Keratinocyte (primary cell): ENCODE measurements at places on chromosomes 16 and 17.

DNA sequence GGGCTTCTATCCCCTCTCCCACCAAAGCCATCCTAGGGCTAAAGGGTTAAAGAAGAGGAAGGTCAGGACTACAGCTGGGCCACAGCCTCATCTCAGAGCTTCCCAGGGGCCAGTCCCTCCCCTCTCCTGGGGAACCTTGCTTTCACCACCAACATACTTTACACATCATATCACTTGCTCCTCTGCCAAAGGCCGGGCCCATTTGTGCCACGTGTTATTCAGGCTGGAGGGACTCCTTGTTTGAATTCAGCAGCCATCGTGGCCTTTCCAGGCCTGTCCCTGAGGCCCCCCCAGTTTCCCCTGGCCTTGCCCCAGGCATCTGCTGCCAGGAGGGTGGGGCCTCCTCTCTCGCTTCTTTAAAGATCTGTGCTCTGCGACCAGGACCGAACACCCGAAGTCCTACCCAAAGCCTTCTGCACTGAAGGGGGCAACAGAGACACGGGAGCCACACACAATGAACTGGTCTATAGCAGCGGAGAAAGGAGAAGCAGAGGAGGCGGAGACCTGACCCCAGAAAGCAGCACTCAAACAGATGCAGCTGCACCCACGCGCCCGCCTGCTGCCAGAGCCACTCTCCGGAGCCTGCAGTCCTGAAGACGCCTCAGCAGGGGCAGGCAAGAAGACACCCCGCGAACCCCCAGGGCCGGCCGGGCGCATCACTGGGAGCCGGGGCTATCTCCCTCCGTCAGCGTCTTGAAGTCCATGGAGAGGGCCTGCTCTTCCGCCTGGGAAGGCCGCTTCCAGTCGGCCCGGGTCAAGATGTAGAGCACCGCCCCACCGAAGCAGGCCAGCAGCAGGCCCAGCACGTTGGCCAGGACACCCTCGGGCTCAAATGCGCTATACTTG is 12.1 kb downstream of the CYB561 start:
- DNase-seq: no peak

DNA sequence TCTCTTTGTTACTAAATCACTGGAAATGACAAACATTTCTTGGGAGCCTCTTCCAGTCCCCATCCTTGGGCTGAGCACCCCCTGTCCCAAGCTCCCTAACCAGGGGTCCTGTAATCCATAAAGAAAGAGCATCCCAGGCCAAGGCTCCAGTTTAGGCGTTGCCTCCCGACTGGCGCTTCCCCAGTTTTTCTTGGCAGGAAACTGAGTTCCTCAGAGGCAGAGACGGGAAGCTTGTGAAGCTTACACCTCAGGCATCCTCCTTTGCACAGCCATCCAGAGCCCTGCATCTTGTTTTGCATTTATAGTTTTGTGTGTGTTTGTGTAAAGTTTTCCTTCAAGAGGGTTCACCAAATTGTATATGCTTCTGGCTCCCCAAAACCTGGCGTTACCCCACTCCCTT is 7.1 kb downstream of the COPZ2 start:
- DNase-seq: no peak

DNA sequence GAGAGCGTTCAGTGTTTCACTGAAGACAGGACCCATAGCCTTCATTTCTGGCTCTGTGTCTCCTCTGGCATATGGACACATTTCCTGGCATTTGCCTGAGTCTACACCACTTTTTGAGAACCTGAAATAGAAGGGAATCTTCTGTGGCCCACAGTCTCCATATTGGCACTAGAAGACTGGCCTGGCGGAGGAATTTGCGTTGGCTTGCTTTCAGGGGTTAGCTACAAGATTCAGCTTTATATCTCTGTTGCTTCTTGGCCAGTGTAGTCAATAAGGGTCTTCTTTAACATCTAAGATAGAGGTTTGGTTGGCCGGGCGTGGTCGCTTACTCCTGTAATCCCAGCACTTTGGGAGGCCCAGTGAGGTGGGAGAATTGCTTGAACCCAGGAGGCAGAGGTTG is 12.8 kb upstream of the CLEC18C start:
- DNase-seq: no peak

- no peak for DNase-seq
These were observed 34.4 kb downstream of the CACNA1G start for GRCh38 chr17:50594892-50595291.

DNA sequence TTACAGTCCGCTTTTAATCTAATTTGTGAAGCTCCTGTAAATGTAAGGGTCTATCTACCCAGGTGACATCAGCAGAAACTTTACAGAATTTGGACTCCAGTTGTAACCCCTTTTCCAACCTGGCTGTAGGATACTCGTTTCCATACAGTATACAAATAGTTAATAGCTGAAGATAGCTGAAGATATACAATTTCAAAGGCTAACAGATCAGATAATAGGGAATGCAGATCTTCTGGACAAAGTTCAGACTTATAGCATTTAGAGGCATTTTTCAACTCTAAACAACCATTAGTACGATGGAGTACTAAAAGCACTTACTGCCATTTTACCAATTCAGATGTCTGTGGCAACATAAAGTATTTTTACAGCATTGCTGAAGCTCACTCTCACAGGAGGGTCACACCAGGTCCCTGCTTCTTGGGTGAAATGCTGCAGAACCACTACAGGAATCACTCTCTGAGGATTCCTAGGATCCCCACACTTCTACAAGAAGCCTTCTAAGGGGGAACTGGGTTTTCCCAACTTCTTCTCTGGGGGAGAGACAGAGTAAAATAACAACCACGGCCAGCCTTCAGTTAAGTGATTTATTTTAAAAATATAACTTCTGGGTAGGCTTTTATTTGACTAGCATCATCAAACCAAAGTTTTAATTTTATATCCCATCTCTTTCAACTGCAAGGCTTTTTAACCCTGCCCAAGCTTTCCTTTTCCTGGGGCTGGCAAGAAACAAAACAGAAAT is 2.9 kb downstream of the VEZF1 start:
- no peak for DNase-seq

- DNase-seq: no peak
These were observed 1.7 kb upstream of the TMEM256 start for GRCh38 chr17:7405350-7406234.

DNA sequence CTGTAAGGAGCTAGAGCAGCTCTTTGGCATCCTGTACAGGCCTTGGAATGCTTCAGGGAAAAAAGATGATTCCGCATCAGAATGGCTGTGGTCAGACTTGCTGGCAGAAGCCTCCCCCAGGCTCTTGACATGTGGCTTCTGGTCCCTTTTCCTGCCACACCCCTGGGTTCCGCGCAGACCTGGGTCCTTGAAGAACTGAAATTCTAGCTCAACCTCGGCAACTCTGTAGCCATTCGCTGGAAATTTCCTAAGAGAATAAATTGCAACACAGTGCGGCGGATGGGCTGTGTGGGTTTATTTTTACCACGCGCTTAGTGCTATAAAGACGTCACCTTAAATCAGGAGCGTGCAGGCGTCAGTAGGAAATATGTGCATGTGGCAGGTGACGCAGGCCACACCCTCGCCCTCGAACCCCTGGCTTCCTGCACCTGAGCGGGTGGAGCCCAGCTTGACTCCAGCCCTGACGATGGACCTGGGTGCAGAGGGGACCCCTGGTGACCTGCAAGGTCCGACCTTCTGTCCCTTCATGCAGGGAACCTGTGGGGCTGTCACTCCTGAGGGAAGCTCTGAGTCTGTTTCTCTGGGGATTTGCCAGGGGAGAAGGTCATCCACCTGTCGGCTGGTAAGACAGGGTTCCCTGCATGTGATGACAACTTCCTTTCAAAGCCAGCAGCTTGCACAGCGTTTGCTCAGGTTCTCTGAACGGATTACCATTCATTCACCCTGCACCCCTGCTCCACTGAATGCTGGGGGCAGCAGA is 46.3 kb downstream of the METRNL start:
- DNase-seq: no peak

DNA sequence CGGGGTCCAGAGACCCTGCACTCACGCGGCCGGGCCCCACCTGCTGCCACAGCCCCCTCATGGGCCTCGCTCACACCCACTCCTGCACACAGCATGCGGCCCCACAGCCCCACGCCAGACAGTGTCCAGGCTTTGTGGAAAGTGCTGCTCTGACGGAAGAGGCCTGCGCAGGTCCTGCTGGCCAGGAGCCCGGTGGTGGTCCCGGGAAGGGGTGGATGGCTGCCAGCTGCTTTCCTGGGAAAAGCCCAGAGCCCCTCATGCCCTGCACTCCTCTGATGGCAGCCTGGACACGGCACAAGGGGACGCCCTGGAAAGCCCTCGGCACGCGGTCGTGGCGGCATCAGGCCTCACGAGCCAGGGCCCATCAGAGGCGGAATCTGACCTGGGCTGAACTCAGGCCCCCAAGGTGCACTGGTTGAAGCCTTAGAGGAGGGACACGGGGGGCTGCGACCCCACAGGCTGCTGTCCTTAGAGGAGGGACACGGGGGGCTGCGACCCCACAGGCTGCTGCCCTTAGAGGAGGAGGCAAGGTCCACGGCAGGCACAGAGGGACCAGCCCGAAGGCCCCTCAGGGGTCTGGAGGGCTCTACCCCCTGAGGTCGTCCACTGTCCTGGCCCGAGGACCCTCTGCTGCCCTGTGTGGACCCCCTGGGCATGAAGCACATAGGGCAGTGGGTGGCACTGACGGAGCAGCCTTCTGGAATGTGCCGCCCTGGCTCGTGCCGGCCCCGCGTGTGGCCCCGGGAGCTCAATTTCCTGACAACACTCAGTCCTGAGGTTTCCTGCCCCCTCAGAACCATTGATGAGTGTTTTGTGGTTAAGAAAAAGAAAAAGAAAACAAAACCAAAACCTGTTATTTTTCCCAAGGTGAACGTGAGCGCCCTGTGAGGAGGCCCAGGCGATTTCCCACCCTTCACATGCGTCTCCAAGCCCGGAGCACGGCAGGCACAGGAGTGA is 22.1 kb downstream of the SOX8 start:
- DNase-seq: no peak

DNA sequence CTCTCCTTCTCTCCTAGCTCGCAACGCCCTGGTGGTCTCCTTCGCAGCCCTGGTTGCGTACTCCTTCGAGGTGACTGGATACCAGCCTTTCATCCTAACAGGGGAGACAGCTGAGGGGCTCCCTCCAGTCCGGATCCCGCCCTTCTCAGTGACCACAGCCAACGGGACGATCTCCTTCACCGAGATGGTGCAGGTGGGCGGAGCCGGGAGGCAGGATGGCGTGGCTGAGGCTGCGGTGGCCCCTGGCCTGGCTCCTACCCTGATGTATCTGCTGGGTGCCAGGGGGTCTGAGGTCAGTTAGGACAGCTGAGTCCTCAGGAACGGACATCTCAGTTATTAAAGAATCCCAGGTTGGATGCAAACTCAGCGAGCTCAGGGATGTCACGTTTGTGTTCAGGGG is 16.7 kb downstream of the SLC26A11 start:
- no peak for DNase-seq

- DNase-seq: no peak
These were observed 1.6 kb downstream of the MRM1 start for GRCh38 chr17:36602924-36603384.

DNA sequence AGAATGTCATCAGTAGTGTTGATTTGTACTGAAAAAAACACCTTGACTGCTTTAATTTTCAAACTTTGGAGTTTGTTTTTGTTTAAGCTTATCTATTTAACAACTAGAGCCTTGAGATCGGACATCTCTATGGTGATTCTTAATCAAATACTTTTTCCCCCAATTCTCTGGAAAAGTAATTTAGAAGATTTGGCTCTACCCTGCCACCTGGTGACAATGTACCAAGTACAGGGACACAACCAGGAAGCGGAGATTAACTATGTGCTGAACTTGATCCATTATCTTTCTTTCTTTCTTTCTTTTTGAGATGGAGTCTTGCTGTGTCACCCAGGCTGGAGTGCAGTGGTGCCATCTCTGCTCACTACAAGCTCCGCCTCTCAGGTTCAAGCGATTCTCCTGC is 30.8 kb downstream of the USP43 start:
- DNase-seq: no peak

- DNase-seq: no peak
These were observed 20.7 kb downstream of the GNPTG start for GRCh38 chr16:1372292-1372950.
